ENCODE measurements at places on chromosomes 5 and 9.

DNA sequence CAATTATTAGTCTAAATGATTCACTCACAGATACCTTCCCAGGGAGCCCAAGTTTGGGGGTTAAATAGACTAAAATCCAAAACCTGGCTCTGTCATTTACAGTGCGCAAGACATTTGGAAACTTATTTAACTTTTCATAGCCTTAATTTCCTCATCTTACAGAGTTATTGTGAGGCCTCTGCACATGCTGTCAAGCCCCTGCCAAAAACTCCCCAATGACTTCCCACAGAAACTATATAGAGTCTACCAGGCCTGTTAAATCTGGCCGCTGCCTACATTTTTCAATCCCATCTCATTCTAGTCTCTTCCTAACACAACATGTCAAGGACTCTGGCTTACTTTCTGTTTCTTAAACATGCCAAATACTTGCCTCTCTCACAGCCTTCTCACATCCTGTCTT, 412.5 kb downstream of the ELAVL2 start:
- DNase-seq, result no peak

GRCh38 chr5:77850536-77851175, 74.5 kb upstream of the TBCA start:
- no peak for DNase-seq

GRCh38 chr5:72767289-72768010, 49.0 kb upstream of the TNPO1 start:
- DNase-seq, result no peak

DNA sequence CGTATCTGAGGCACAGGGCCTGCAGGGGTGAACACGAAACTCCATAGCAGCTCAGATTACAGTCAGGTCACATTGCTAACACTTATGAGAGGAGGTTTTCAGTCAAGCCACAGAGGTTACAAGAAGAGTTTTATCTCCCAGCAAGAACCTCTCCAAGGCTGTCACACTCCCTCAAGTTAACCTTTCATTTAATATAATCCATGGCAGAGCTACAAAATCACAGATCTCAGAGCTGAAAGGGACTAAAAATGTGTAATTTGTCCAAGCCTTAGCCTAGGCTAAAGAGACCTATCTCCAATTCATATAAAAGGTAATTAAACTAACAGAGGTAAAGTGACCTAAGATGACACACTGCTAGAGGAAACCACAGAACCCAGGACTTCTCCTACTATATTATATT, 57.2 kb downstream of the MLANA start:
- no peak for DNase-seq

GRCh38 chr5:54062958-54063357, 247.4 kb downstream of the ARL15 start:
- DNase-seq, result no peak

DNA sequence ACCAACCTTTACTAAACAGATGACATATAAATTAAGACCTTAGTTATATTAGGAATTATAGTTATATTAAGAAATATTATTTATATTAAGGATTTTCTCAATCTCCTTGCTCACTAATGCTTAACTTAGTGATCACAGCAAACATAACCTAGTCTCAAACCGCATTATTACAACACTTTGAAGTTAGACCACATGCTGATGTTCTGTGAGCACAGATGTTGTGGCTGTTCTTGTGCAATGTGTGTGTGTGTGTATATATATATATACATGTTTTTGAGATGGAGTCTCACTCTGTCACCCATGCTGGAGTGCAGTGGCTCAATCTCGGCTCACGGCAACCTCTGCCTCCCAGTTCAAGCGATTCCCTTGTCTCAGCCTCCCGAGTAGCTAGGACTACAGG, 20.5 kb downstream of the ELP1 start:
- DNase-seq, result no peak

Data from CD4-positive, alpha-beta memory T cell (primary cell).